T-cell (primary cell): ENCODE measurements at places on chromosomes 11 and 22.
A peak's percentile ranks its signal among the peaks of the same experiment; 100 is the strongest.

DNA sequence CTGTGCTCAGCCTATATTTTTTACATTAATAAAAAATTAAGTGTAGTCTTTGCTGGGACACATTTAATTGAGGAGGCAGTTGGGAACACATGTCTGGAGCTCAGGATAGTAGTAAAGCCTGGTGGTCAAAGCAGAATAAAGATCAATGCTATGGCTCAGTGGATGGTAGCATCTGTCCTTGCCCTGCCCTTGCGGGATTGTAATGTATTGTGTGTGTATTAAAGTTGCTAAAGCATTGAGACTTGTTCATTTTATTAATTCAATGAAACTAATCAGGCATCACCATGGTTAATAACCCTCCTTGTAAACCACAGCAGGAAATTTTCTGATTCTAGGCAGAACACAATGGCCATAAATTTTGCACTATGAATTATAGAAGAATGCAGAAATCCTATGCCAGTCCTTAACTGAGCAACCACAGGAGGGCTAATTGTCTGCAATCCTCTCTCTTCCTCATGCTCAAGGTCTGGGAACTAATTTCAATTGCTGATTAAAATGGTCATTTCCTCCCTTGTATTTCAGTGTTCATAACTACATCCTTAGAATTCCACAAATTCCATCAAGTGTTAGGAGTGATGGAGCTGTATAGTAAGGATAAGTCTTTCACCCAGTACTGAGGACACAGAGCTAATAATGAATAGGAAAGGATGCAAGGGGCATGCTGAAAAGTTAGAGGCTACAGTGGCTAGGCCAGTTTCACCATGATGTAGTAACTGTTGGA lies 403.2 kb upstream of the DDI1 start:
- DNase-seq: no peak

DNA sequence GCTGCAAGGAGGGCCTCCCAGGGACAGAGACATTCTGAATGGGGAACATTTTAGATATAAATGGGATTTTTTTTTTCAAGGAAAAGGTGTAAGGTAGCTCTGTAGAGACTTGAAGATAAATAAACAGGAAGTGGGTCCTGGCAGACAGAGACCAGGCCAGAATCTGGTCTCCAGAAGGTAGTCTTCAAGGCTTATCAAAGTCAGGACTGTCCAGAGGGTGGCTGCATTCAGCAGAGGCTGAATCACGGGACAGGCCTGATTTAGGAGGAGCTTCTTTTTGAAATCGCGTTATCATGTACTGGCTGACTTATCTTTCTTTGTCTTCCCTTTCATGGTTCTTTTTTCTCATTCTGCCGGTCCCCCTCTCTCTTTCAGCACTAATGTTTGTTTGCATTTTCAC lies 542.9 kb downstream of the NTM start:
- DNase-seq: no peak

DNA sequence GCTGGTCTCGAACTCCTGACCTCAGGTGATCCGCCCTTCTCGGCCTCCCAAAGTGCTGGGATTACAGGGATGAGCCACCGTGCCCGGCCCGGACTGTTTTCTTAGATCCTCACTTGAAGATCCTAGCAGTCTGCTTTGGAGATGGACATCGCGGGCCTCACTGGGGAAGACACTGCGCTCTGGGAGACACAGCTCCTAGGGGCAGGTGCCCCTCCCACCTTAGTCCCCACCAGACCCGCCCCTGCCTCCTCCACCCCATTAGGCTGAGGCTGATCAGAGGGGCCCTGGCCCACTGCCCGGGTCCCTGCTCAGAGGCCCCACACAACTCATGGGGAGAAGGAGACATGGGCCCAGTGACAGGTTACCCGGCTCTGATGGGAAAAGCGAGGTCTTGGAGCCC lies 11.3 kb upstream of the LTO1 start:
- DNase-seq: no peak

GRCh38 chr11:73333640-73334383 lies 25.7 kb downstream of the ARHGEF17 start:
- DNase-seq: no peak

DNA sequence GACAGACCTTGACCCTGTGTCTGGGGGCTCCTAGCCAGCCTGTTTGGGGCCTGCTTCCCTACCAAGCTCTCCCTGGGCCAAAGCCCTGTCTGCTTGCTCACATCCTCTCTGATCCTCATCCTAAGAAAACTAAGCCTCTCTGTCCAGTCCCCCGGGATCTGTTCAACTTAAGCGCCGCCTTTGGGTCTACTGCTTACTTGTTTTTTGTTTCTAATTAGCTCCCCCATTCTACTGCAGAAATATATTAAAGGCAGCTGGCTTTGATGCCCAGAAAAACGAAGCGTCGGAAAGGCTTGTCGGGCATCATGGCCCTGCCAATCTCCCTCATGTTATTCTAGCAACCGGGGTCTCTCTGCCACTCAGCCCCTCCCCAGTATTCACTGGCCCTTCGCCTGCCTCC lies 3.4 kb downstream of the DSCAML1 start:
- no peak for DNase-seq

DNA sequence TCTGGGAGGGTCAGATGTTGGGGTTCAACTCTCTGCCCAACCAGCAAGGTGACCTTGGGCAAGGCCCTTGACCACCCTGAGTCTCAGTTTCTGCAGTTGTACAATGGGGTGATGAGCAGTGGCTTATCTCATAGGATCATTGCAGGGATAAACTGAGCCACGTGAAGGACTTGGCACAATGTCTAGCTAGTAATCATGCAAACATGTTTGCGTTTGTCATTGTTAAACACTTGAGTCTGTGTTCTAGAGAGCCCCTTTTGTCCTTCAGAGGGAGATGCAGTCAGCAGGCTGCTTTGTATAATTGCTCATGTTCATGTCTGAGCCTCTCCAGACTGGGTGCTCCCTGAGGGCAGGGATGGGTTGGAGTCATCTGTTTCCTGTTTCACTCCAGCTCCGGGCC lies 15.8 kb downstream of the CD82 start:
- no peak for DNase-seq

DNA sequence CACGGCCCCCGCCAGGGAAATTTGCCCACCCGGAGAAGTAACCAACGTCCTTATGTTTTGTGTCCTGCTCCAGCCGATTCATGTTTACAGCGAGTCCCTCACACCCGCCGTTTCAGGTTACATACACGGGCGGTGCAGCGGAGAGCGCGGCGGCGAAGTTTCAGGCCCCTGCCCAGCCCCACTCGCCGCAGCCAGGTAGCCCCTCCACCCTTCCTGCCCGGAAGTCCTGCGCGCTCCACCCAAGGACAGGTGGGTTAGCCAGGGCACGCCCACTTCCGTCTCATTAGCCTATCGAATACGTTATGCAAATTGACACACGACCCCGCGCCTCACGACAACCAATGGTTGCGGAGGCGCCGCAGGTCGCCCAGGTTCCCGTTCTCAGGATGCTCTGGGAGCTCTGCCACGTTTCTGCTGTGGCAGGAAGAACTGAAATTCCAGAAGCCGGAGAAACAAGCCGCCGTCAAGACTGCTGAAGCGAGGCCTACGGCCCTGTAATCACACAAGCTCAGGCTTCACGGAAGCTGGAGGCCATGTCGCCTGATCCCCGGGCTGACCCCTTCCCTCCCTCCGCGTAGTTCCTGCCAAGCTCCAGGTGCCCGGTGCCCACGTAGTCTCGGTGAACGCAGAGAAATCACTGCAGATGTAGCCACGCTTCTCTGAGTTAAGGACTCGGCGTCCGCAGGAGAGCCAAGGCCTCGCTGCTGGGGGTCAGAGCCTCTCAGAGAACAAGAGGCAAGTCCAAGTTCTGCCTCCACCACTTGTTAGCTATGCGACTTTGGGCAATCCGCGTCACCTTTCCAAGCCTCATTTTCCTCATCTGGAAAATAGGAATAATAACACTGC lies 22.4 kb upstream of the MYH9 start:
- DNase-seq: peak; percentile 53

DNA sequence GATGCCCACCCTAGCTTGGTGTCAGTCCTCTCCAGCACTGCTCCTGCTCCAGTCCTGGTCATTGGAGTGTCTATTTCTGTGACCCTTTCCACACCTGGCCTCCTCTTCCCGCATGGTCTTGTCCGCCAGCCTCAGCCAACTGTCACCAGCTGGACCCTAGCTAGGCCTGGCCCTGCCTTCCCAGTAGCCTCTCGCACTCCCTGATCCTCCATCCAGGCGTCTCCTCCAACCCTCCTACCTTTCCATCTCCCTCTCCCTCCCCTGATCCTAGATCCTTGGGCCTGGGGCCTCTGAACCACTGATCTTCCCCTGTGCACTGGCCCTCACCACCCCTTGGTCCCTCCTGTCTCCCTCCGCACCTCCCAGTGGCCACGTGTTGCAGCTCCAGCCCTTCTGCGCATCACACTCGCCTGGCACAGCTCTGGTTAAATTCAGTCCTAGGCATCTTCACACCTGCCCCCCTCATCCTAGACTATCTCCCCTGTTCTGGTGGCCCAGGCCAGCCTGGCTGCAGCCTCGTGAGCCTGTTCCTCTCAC lies 9.9 kb downstream of the SYNGR1 start:
- no peak for DNase-seq

- no peak for DNase-seq
These were observed 24.2 kb downstream of the ALX4 start for GRCh38 chr11:44285756-44286155.

DNA sequence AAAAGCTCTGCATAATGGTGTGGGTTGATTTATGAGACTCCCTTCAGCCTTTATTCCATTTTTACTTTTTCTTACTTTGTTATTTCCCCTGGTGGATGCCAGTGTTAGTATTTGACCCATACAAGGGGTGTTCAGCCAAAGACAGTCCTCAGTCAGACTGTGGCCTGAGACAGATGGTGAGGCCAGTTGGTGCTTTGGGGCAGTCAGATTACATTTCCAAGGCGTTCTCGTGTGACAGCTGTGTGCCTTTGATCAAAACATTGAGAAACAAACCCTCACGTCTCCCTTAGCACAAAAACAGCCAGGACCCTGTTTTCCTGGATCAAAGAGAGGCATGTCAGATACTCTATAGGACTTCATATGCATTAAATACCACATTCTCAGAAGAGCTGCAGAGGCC lies 31.3 kb upstream of the SLN start:
- DNase-seq: no peak

DNA sequence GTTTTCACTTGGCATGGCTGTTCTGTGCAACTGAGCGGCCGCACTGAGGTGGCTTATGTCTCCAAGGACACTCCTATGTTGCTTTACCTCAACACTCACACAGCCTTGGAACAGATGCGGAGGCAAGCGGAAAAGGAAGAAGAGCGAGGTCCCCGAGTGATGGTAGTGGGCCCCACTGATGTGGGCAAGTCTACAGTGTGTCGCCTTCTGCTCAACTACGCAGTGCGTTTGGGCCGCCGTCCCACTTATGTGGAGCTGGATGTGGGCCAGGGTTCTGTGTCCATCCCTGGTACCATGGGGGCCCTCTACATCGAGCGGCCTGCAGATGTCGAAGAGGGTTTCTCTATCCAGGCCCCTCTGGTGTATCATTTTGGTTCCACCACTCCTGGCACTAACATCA lies 2.1 kb downstream of the CLP1 start:
- DNase-seq: no peak
